ENCODE measurements at places on chromosomes 6 and 20. TPM values are rescaled to one million over a fixed set of nuclear protein-coding genes. Genes with fewer than 3 reads are reported as not detected.
A peak's percentile ranks its signal among the peaks of the same experiment; 100 is the strongest.

GRCh38 chr6:56732517-56732916 is 89.8 kb upstream of the DST start:
- H3K27me3 ChIP-seq, result no peaks in the 10 kb centered on the region
- peaks cover 2% of the 10 kb centered on the region for H3K36me3 ChIP-seq
- peaks cover 37% of the 10 kb centered on the region for H3K4me1 ChIP-seq
- H3K4me3 ChIP-seq, result no peak overlapping the region
- H3K27ac ChIP-seq, result peak overlapping the region; percentile 56

DNA sequence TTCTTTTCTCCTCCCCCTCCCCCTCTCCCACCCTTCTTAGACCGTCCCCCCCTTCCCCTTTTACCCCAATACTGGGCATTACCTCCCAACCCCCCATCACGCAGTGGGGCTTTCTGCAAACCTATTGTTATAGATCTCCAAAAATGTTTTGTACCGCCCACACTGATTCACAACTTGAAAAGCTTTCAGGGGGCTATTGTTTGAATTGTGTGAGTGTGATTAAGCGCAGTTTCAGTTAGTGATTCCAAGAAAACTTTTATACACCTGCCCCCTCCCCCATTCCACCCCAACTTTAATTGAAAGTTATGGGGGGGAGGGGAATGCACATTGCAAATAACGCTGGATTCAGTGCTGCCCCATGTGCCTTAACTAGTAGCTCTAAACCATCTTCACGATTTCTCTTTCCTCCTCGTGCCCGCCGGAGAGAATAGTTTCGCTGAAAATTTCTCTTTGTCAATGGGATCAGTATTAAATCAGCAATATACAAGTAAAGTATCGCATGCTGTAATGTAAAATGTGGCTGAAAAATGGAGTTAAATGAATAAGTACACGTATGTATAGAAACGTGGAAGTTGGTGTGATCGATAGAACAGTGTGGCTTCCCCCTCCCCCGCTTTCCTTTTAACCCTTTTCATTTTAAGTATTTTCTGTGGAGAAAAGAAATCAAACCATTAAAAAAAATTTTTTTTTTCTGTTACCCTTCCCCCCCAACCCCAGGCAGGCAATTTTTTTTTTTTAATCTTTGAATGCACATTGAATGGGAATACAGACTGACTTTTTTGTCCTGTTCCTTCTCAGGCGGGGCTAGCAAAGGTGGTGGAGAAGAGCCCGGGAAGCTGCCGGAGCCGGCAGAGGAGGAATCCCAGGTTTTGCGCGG is 632 bp downstream of the LIN28B start:
- no peaks in the 10 kb centered on the region for H3K36me3 ChIP-seq
- no peak for DNase-seq
- H3K4me1 ChIP-seq, result peaks cover 39% of the 10 kb centered on the region
- H3K27ac ChIP-seq, result peak overlapping the region; percentile 96

Gene PSMB9
- not detected for total RNA-seq

Gene FOXA2
- total RNA-seq, result not detected

DNA sequence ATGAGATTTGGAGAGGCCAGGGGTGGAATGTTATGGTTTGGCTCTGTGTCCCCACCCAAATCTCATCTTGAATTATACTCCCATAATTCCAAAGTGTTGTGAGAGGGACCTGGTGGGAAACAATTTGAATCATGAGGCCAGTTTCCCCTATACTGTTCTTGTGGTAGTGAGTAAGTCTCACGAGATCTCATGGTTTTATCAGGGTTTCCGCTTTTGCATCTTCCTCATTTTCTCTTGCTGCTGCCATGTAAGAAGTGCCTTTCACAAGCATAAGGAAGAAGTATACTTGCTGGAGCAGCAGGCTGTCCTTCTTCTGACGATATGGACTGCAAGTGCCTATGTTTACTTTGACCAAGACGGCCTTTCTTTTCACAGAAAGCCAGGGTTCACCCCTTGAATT is 270.5 kb downstream of the ESR1 start:
- H3K4me1 ChIP-seq, result no peaks in the 10 kb centered on the region
- peaks cover 5% of the 10 kb centered on the region for H3K27me3 ChIP-seq
- H3K27ac ChIP-seq, result no peak overlapping the region
- no peaks in the 10 kb centered on the region for H3K36me3 ChIP-seq
- no peak for DNase-seq
- no peak overlapping the region for H3K4me3 ChIP-seq

DNA sequence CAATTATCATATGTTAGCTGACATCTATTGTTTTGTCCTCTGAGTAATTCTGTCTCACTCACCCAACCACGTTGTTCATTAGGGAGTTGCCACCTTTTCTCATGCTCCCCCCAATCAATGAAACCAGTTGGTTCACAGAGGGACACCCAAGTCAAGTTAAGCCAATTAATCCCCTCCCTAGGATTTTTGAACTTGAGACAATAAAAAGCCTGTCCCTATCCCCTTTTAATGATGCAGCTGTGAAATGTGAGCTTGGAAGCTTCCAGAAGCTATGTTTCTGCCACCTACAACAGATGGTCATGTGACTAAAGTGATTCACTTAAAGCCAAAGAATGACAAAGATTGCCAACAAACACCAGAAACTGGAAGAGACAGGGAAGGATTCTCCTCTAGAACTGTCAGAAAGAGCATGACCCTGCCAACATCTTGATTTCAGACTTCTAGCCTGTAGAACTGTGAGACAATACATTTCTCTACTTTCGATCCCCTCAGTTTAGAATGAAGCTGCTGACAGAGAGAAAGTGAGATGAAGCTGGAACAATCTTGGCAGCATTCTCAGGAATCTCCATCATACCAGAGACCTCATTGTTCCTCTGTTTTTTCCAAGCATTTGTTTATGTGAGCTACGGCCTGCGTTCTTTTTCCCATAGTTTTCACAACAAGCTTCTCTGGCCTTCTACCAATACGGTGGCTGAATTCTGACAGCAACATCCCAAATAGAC is 57.8 kb upstream of the TPD52L1 start:
- peaks cover 11% of the 10 kb centered on the region for H3K4me1 ChIP-seq
- no peaks in the 10 kb centered on the region for H3K27me3 ChIP-seq
- H3K36me3 ChIP-seq, result peaks cover 2% of the 10 kb centered on the region
- peak overlapping the region; percentile 6 for H3K27ac ChIP-seq
- no peak for DNase-seq

Gene CCN5
- not detected for total RNA-seq

DNA sequence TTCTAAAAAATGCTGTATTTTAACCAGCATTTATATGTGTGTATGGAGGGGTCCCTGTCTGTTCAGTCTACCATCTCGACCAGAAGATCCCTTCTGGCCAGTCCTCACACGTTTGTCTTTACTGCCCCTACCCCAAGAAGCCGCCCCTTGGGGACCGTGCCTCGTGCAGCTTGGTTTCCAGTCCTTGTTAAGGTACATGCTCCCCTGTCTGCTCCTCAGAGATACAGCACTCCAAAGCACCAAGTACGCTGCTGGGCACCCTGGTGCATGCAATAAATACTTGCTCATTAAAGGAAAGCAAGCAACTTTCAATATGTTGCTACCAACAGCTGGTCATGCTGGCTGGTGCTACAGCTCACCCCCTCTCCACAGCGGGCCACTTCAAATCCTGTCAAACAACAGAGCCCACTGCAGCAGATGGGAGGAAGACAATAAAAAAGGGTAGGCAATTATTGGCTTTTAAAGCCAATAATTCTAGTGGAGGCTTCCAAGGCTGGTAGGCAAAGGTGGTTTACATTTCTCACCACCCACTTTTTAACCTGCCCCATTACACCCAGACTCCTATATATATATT is 61.6 kb downstream of the PSMG4 start:
- DNase-seq, result no peak
- H3K27ac ChIP-seq, result no peak overlapping the region
- peaks cover 5% of the 10 kb centered on the region for H3K36me3 ChIP-seq
- H3K4me3 ChIP-seq, result no peak overlapping the region
- H3K27me3 ChIP-seq, result no peaks in the 10 kb centered on the region

Gene MLN
- not detected for total RNA-seq

GRCh38 chr6:87945181-87945580 is 102.5 kb upstream of the SPACA1 start:
- H3K4me3 ChIP-seq, result no peak overlapping the region
- no peaks in the 10 kb centered on the region for H3K27me3 ChIP-seq
- H3K36me3 ChIP-seq, result no peaks in the 10 kb centered on the region

DNA sequence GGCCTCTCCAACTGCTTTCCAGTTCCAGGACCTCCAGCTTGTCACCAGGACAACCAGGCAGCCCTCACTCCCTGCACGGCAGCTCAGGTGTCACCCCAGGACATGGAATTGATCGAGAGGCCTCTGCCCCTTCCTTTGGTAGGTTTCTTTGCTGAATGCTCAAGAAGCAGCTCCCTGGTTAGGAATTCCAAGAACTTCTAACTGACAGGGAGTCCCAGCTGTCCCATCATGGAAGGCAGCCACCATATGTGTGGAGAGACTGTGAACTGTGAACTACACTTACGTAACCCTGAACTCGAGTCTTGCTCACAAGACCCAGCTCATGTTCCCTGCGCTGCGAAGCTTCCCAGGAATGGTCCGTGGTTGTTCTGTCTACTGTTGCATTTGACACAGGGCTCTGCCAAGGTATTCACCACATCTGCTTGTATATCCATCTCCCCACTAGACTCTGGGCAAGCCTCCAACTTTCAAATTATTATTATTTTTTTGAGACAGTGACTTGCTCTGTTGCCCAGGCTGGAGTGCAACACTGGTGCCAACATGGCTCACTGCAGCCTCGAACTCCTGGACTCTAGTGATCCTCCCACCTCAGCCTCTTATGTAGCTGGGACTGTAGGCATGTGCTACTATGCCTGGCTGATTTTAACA is 35.7 kb downstream of the MGME1 start:
- peaks cover 21% of the 10 kb centered on the region for H3K4me1 ChIP-seq
- no peak for DNase-seq
- H3K36me3 ChIP-seq, result no peaks in the 10 kb centered on the region
- H3K27ac ChIP-seq, result no peak overlapping the region
- H3K4me3 ChIP-seq, result no peak overlapping the region

Gene RAE1
- 45.2 TPM for total RNA-seq

GRCh38 chr20:10247440-10247839 is 28.8 kb downstream of the SNAP25 start:
- no peaks in the 10 kb centered on the region for H3K4me1 ChIP-seq
- no peak for DNase-seq
- H3K36me3 ChIP-seq, result no peaks in the 10 kb centered on the region
- no peak overlapping the region for H3K27ac ChIP-seq
- H3K4me3 ChIP-seq, result no peak overlapping the region
- peaks cover 7% of the 10 kb centered on the region for H3K27me3 ChIP-seq

GRCh38 chr6:117233145-117233544 is 32.2 kb upstream of the VGLL2 start:
- no peaks in the 10 kb centered on the region for H3K36me3 ChIP-seq
- no peaks in the 10 kb centered on the region for H3K4me1 ChIP-seq
- peaks cover 3% of the 10 kb centered on the region for H3K27me3 ChIP-seq
- no peak for DNase-seq
- no peak overlapping the region for H3K4me3 ChIP-seq
